Testis (tissue), 5 donors: ENCODE measurements at places on chromosomes 1 and 21. TPM values are rescaled to one million over a fixed set of nuclear protein-coding genes. Genes with fewer than 3 reads are reported as not detected.

DNA sequence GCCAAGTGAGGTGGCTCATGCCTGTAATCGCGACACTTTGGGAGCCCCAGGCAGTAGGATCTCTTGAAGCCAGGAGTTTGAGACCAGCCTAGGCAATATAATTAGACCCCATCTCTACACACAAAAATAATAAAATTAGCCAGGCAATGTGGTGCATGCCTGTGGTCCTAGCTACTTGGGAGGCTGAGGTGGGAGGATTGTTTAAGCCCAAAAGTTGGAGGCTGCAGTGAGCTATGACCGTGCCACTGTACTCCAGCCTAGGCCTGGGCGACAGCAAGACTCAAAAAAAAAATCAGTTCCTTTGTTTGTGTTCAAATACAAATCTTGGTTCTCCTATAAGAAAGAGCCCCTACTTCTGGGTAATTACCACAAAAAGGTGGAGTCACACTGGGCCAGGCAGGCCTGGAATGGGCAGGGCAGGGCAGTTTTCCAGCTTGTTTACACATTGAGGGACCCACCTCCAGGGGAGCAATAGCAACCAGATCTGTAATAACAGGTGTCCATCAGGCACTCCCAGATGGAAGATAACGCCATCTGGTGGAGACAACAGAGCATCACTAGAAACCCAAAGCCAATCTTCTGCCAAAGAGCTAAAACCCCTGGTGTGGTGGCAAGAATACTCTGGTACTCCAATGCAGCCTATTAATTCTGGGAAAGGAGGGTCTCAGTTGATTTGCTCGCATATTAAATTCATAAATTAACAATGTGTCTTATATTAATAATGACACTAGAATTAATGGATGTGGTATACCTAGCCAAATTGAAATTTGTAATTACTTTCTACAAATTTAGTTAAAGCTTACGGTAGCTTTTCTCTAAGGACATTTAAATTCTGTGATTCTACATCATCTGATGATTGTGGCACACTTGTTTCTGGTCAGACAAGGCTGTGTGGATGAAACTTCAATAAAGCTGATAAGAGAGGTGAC is 13.2 kb downstream of the PPP1R15B start:
- DNase-seq: peak; percentile 60

GRCh38 chr1:2344121-2344681 is 47.2 kb downstream of the MORN1 start:
- DNase-seq: no peak

Gene CD2
- total RNA-seq: 1.4 TPM

Gene DISC1
- 5.7 TPM for total RNA-seq

DNA sequence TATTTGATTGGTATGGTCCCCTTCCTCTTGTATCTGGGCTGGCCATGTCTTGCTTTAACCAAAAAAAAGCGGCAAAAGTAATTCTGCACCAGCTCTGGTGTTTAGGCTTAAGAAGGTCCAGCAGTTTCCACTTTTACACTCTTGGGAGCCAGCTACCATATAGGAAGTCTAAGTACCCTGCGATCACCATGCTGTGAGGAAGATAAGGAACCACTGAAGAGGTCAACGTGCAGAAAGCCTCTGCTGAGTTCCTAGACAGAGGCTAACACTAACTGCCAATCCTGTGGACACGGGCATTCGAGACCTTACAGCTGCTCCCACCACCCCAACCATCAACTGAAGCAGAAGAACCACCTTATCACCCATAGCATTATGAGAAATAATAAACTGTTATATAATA is 331.4 kb downstream of the VAV3 start:
- no peak for DNase-seq

GRCh38 chr1:156823210-156823790 is 6.7 kb upstream of the SH2D2A start:
- no peak for DNase-seq

Gene RPE65
- not detected for total RNA-seq

GRCh38 chr1:182087304-182087703 is 25.8 kb upstream of the ZNF648 start:
- no peak for DNase-seq

- DNase-seq: no peak
Measured at GRCh38 chr1:230629511-230629910, 12.8 kb upstream of the COG2 start.

Gene RAB42
- 5.4 TPM for total RNA-seq

- DNase-seq: no peak
Measured at GRCh38 chr1:73162564-73162963, 880.2 kb upstream of the NEGR1 start.

Gene SRSF4
- 81.7 TPM for total RNA-seq
